ENCODE measurements at places on chromosomes 2 and 18.
A peak's percentile ranks its signal among the peaks of the same experiment; 100 is the strongest.

GRCh38 chr2:179890666-179891065 is 29.3 kb upstream of the ZNF385B start:
- DNase-seq: no peak

DNA sequence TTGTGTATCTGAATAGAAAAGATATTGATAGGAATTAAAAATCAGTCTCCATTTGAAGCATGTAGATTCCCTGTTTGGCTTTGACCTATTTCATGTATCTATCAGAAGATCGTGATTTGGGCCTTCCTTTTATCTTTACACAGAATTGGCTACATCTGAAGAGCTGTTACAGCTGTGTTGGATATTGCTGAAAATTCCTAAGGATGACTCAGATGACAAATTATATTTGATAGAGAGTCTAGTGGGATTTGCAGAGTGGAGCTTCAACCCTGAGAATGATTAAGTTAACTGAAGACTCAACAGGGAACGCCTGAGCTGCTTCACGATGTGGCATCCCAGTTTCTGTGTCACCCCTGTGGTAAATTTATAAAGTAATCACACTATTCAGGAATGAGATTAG is 4.9 kb upstream of the COL3A1 start:
- DNase-seq: peak; percentile 10

DNA sequence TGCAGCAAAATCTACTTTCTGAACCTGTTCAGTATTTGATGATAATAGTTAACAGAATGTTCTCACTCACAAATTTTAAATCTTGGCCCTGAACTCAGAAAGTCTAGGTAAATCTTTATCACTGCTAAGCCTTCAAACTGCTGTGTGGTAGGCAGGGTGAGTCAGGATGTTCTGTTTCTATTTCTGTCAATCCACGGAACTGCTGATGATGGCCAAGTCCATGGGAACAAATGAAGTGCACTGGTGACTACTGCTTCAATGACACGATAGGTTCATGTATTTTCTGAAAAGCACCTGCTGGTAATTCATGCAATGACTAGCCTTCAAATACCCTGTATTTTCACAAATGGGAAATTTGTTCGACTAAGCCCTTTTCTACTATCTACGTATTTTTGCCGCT is 14.2 kb downstream of the NIFK start:
- DNase-seq: peak; percentile 52

- DNase-seq: no peak
These were observed 47.0 kb upstream of the TTC39C start for GRCh38 chr18:23967321-23968089.

Measured in astrocyte of the hippocampus (primary cell).